ENCODE measurements at places on chromosomes 2 and 18.

DNA sequence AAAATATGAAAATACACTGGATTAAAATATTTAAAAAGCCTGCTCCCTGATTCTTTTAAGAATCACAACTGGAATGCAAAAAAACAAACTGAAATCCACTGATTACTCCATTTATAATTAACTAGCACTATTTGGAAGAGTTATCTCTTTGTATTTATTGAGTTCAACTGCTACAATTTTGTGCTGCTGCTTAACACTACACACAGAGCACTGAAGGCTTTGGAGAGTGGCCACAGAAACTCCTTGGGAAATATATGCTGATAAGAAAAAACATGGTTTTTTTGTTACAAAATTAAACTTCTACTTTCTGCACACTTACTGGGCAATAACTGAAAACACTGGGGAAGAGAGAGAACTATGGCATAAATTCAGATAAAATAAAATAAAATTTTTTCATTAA, 19.8 kb upstream of the BZW1 start:
- no peak for DNase-seq

DNA sequence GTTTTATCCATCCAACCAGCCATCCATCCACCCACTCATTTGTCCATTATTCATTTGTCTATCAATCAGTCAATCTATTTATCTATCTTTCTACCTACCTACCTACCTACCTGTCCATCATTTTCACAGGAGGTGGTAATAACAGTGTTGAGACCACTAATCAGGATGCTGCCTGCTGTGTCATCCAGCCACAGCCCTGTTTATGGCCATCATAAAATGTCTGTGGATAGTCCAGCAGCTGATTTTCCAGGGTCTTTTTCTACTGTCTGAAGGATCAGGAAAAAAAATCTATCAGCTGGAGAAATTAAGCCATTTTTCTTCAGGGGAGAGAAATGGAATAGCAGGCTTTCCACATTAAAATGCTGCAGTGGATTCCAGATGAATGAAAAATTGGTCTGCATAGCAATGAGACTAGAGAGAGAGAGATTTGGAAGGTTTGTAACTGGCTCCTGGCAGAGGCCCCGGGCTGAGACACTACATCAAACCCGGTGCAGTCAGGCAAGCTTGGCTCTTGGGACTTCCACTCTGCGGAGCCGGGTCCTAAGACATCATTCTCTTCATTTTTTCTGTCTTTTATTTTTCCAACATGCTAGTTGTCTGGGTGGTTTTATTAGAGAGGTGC, 33.0 kb upstream of the BOD1L2 start:
- DNase-seq = no peak

GRCh38 chr2:9638532-9638931, 7.7 kb upstream of the YWHAQ start:
- no peak for DNase-seq

- no peak for DNase-seq
These were observed at the start of gene TMEM178A for GRCh38 chr2:39665811-39666490. Gene TMEM178A, plus strand, starts transcription at chr2:39665917. Its CDS starts 58 bp downstream, at chr2:39665975.

GRCh38 chr2:64471600-64471999, 17.6 kb downstream of the LGALSL start:
- DNase-seq = no peak

- DNase-seq = no peak
These were observed 819.4 kb downstream of the LRP1B start for GRCh38 chr2:141311430-141311829.

DNA sequence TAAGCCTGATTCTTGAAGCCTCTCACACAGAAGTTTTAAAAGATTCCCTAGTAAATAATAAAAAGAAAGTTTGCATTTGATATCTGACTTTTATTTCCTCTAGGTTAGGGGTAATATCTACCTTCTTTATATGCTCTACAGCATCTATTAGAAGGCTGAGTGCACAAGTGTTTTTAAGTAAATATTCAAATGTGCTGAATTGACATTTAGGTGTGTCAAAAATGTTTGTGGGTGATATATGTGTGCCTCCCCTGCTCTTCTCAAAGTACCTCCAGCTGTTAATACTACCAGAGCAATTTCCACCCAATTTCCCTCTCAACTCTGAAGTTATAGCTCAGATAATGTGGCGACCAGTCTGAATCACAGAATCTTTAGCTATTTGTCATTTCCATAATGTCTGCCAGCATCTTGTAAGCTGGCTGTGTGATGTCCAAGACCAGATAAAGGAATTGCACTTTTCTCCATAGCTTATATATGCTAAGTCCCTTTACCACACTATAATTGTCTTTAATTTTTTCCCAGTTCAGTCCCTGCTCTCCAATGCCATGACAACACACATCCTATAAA, 24.4 kb upstream of the ERMN start:
- no peak for DNase-seq

GRCh38 chr18:79614211-79614955, 65.2 kb upstream of the CTDP1 start:
- DNase-seq = no peak

DNA sequence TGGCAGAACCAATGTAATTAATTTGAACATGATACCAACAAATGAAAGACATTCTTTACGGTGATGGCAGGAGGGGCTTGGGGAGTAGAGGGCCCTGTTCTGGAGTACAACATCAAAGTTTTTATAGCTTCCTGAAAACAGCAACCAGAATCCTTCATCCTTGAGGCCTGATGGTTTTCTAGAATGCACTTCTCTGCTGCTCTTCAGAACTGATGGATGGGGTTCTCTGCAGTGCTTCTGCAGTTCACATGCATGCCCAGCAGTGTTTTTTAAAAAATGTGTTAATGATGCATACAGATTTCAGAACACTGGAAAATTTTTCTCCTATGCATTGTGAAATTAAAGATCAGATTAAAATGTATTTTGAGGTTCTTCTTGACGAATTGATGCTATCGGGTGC, 2.5 kb downstream of the LTBP1 start:
- no peak for DNase-seq

- no peak for DNase-seq
These were observed 128.5 kb downstream of the STK39 start for GRCh38 chr2:168118733-168119514.

All from CD4-positive, alpha-beta T cell treated with Interferon alpha-2 for 1 hour (primary cell).